Thymus (tissue), 14 donors: ENCODE measurements at places on chromosomes 6 and 20. TPM values are rescaled to one million over a fixed set of nuclear protein-coding genes. Genes with fewer than 3 reads are reported as not detected.

- DNase-seq, result no peak
These were observed 174.8 kb upstream of the RREB1 start for GRCh38 chr6:6932968-6933367.

DNA sequence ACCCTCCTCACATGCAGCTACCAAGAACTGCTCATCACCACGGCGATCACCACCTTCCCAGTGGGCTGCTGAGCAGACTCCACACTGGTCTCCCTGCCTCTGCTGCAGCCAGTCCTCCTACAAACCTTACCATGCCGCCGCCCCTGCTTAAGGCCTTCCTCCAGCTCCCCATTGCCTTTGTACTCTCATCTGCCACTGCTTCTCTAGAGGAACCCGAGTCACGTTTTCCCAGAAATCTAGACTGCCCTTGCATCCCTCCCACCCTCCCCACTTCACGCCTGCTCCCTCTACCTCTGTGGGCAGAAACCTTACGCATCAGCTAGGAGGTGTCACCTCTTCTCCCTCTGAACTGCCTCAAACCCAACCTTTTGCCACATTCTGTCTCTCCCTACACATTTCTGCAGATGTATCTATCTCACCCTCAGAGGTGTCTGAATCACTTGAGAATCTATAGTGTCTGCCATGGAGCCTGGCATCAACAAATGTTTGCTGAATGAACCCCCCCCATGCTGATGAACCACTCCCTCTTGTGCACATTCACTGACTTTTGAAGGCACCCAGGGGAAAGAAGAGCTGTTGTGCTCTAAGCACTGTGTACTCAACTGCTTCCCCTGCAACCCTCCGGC is 4.3 kb downstream of the E2F1 start:
- no peak for DNase-seq

DNA sequence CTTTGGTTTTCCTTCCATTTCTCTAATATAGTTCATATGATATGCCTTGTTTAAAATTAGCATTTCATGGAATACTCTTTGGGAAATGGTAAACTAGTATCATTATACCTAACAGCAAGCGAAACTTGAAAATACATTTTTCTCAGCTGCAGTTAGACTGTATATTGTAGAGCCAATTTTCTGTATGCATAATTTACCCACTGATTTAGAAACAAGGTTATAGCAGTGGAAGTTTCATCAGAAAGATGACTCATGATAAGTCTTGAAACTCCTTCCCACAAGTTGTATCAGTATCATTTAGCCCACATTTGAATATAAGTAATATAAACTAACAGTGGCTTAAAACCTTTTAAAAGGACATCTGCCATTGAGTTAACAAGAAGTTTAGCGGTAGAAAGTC is 164.8 kb upstream of the BMP5 start:
- no peak for DNase-seq

- no peak for DNase-seq
These were observed 21.6 kb upstream of the MCM3 start for GRCh38 chr6:52305948-52306767.

DNA sequence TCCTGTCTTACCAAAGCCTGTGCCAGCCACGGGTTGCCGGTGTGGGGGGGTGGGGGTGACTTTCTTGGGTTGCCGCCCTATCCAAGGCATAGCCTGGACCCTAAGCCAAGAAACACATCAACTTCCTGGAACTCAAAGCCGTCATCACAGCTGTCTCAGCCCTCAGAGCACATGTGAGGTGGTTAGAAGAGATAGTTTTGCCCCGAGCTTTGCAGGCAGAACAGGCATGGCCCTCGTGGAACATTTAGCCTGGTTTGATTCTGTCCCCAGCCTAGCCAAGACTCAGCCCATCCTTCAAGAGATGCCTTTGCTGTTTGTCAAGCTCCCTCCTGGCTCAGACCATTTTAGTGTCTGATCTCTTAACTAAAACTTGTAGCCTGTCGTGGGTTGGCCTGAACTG is 64.9 kb downstream of the RREB1 start:
- DNase-seq, result no peak

GRCh38 chr20:35823147-35823546 is 51.3 kb downstream of the PHF20 start:
- DNase-seq, result no peak

DNA sequence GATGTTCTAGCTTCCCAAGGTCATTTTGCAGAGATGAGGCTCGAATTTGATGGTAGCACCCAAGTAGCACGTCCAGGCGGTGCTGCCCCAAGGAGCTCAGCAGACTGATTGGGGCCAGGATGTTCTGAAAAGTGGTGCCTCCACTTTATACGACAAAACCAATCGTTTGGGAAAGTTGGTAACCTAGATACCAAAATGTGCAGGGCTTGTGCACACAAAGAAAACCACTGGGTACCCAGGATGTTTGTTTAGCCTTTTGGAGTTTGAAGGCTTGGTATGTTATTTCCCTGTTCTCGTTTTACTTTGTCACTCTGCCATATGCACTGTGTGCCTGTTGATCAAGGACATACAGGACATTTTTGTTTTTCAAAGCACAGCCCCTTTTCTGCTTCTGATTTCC is 40.7 kb upstream of the PBOV1 start:
- no peak for DNase-seq

DNA sequence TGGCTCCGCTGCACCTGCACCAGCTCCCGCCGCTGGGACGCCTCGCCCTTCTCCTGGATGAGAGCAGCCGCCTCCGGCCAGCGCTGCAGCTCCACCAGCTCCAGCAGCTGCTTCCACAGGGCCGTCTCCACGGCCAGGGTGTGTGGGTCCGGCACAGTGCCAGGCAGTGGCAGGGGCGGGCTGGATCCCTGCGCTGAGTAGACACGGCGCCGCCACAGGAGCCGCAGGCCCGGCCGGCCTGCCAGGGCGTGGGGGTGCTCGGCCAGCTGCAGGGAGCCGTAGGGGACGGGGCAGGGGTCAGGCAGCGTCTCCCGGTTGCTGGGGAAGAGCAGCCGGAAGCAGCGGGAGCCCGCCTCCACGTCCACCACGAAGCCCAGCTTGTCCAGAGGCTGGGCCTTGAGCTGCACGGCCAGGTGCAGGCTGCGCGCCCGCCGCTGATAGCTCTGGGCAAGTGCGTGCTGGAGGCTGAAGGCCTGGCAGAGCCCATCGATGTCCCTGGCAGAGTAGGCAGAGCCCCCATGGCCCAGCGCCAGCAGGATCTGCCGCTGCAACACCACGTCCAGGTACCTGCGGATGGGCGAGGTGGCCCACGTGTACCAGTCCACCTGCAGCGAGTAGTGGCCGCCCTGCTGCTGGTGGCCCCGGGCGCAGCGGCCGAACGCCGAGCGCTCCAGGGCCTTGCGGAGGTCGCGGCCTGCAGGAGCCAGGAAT is 9.4 kb downstream of the FNDC11 start:
- no peak for DNase-seq

DNA sequence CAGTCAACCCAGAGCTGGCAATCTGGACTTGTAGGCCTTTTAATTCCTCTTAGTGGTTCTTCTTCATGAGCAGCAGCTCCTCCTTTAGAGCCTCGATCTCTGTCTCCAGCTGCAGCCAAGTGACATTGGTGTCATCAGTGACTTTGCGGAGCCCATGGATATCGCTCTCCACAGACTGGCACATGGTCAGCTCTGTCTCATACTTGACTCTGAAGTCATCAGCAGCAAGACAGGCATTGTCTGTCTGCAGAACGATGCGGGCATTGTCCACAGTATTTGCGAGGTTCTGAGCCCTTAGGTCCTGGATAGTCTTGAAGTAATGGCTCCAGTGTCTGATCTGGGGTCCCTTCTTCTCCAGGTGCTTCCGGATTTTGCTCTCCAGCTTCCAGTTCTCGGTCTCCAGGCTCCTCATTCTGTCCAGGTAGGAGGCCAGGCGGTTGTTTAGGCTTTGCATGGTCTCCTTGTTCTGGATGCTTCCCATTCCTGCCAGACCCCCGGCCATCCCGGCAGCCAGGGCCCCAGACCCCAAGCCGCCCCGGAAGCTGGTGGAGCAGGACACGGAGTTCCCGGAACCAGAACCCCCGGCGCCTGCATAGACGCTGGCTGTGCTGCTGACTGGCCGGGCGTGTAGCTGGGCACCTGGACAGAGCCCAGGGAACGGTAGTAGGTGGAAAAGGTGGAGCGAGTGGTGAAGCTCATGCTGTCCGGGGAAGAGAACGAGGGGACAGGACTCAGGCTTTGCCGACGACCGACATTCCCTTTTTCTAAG is 15.1 kb downstream of the RFPL4B start:
- DNase-seq, result no peak

GRCh38 chr6:101853231-101854085 is 459.9 kb downstream of the GRIK2 start:
- DNase-seq, result no peak

- no peak for DNase-seq
These were observed 75.8 kb downstream of the CAP2 start for GRCh38 chr6:17469006-17469832.

- no peak for DNase-seq
These were observed 172.1 kb upstream of the GGTLC1 start for GRCh38 chr20:24160563-24161281.

GRCh38 chr6:158627940-158628211 is 16.7 kb downstream of the DYNLT1 start:
- DNase-seq, result no peak

- DNase-seq, result no peak
These were observed 105.5 kb downstream of the ASCC3 start for GRCh38 chr6:100775667-100776066.

DNA sequence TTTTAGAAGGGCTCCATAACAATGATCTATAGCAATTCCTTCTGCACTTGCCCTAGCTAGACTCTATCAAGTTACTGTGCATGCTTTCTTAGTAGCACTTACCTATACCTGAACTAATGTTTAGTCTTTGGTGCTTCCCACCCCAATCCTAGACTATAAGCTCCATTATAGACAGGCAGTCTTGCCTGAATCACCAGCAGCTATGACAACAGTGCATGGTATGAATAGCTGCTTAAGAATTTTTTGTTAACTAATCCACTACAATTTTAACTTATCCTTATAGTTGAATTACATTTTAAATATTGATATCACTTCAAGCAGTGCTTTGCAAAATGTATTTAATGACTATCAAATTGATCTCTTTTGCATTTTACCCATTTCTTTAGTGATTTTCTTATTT is 164.3 kb downstream of the RPS12 start:
- no peak for DNase-seq

GRCh38 chr6:163486821-163487220 is 72.3 kb downstream of the QKI start:
- DNase-seq, result no peak

GRCh38 chr6:137369136-137369535 is 125.1 kb downstream of the OLIG3 start:
- DNase-seq, result no peak

- DNase-seq, result peak; percentile 21
These were observed at the start of gene DLK2 for GRCh38 chr6:43455531-43456428. Gene DLK2, minus strand, starts transcription at chr6:43455548. Its CDS starts 723 bp downstream, at chr6:43454825.

- no peak for DNase-seq
These were observed 33.2 kb upstream of the TRAM2 start for GRCh38 chr6:52610011-52610410.

- no peak for DNase-seq
These were observed 14.4 kb downstream of the SNRPC start for GRCh38 chr6:34771727-34772126.

- DNase-seq, result no peak
These were observed 37.3 kb downstream of the KCNB1 start for GRCh38 chr20:49445176-49445575.

GRCh38 chr6:109498936-109499335 is 15.9 kb upstream of the ZBTB24 start:
- no peak for DNase-seq

- DNase-seq, result no peak
These were observed 3.6 kb downstream of the AVP start for GRCh38 chr20:3080939-3081388.

DNA sequence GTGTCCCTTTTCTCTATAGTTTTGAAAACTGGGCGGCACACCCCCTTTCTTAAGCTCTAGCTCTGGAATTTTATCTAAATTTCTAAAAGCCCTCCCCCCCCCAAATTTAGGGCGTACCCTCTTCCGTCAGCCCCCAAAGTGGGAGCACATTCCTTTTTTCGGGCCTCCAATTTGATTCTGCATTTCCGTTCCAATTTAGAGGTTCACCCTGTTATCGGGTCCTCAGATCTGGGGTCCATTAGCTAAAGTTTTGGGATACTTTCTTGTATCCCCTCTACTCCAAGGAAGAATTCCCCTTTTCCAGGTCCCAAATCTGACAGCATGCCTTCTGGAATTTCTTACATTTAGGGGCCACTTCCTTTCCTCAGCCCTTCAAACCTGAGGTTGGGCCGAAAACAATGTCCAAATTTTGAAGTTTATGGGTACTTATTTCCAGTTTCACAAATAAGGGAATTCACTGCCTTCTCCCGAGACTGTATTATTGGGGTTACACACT is 796 bp downstream of the PHF20 start:
- DNase-seq, result no peak

GRCh38 chr6:1916334-1917070 is 306.8 kb downstream of the FOXC1 start:
- DNase-seq, result no peak

- DNase-seq, result no peak
These were observed 14.8 kb upstream of the TFAP2D start for GRCh38 chr6:50698546-50698945.

Gene TDRD6
- 0.30 TPM for polyA plus RNA-seq

Gene NEURL2
- 51.4 TPM for polyA plus RNA-seq

Gene FAM184A
- 3.3 TPM for polyA plus RNA-seq

Gene AGPAT4
- polyA plus RNA-seq, result 2.9 TPM

Gene EXOC2
- polyA plus RNA-seq, result 12.1 TPM

Gene ECT2L
- 0.43 TPM for polyA plus RNA-seq

Gene OR2H1
- 0.05 TPM for polyA plus RNA-seq

Gene EGFL8
- 31.9 TPM for polyA plus RNA-seq

Gene TMEM151B
- 0.50 TPM for polyA plus RNA-seq

Gene CSTF1
- 16.0 TPM for polyA plus RNA-seq

Gene KCNK16
- 0.07 TPM for polyA plus RNA-seq

Gene FHL5
- polyA plus RNA-seq, result 15.8 TPM

Gene LY6G6F
- polyA plus RNA-seq, result not detected

Gene C20orf144
- 0.23 TPM for polyA plus RNA-seq

Gene EPPIN
- polyA plus RNA-seq, result 0.21 TPM

Gene FILIP1
- polyA plus RNA-seq, result 1.8 TPM

Gene MACROD2
- polyA plus RNA-seq, result 4.2 TPM

Gene OR2J3
- polyA plus RNA-seq, result 0.05 TPM

Gene WFDC12
- polyA plus RNA-seq, result 6.8 TPM
